ENCODE measurements at places on chromosomes 7 and 10.
A peak's percentile ranks its signal among the peaks of the same experiment; 100 is the strongest.

GRCh38 chr7:132428247-132428919 lies 147.9 kb downstream of the PLXNA4 start:
- no peak overlapping the region for H3K27ac ChIP-seq
- DNase-seq = no peak
- no peaks in the 10 kb centered on the region for H3K4me1 ChIP-seq
- H3K36me3 ChIP-seq = no peaks in the 10 kb centered on the region

- no peaks in the 10 kb centered on the region for H3K27me3 ChIP-seq
- no peak overlapping the region for H3K4me3 ChIP-seq
- no peaks in the 10 kb centered on the region for H3K4me1 ChIP-seq
- no peaks in the 10 kb centered on the region for H3K36me3 ChIP-seq
Measured at GRCh38 chr7:82411732-82412131, 31.8 kb downstream of the CACNA2D1 start.

GRCh38 chr10:3172081-3172445 lies 519 bp downstream of the PITRM1 start:
- DNase-seq = peak; percentile 9
- peaks cover 17% of the 10 kb centered on the region for H3K4me1 ChIP-seq
- peaks cover 14% of the 10 kb centered on the region for H3K36me3 ChIP-seq

DNA sequence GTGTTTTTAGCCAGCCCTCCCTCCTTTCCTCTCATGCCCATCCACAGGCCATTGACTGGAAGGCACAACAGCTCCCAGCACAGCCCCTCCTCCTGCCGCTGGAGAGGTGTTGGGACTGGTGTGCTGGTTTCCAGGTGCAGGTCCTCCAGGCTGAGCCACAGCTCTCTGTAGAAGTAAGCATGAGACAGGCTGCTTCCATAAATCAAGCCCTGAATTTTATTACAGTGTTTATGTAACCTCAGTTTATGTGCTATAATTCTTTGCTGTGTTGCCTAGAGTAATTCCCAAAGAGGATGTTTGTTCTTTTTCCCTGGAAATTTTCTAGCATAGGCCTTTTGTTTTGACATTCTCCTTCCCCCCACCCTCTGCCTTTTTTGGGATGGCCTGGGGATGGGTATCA lies 445.8 kb downstream of the AUTS2 start:
- H3K4me1 ChIP-seq = no peaks in the 10 kb centered on the region
- H3K27me3 ChIP-seq = no peaks in the 10 kb centered on the region
- no peaks in the 10 kb centered on the region for H3K36me3 ChIP-seq
- H3K4me3 ChIP-seq = no peak overlapping the region
- DNase-seq = no peak

DNA sequence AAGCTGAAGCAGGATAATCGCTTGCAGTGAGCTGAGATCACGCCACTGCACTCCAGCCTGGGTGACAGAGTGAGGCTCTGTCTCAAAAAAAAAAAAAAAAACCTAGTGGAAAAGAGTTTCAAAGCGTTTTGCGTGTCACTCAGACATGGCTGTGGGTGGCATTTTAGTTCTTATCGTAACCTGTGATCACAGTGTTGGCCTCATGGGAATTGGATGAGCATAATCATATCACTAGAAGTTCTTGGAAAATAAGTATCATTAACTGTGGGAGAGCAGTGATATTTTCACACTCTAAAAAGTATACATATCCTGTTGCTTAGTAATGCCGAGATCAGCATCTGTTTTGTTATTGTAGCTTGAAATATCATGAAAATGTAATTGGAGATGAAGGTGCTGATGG lies 92.6 kb downstream of the CREM start:
- H3K36me3 ChIP-seq = no peaks in the 10 kb centered on the region
- no peaks in the 10 kb centered on the region for H3K27me3 ChIP-seq
- peaks cover 52% of the 10 kb centered on the region for H3K4me1 ChIP-seq
- DNase-seq = no peak
- H3K4me3 ChIP-seq = no peak overlapping the region

DNA sequence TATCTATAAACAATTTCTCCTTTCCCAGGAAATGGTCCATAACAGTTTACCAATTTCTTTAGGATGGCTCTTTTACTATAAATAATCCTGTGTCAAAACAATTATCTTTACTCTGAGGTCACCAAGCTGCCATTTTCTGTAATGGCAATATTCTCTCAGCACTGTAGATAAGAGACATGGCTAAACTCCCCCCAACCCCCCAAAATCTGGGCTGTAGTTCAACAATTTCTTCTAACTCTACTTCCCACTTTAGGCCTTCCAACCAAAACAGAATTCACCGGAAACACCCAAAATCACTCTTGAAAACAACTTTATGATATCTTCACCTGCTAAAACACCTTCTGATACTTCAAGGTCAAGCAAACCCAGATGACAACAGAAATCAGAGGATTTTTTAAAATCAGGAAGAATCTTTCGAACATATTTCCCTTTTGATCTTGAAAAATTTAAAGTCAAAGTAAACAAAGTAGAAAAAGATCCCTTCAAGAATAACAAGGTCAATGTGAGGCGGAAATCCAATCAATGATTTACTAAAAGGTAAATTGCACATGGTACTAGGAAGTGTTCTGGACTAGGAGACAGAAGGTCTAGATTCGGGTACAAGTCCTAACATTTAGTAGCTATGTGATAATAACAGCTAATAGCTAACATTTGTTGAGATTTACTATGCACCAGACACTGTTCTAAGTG lies 176.8 kb downstream of the CPEB3 start:
- no peaks in the 10 kb centered on the region for H3K36me3 ChIP-seq
- H3K27me3 ChIP-seq = no peaks in the 10 kb centered on the region
- DNase-seq = peak; percentile 77
- peak overlapping the region; percentile 43 for H3K27ac ChIP-seq

- no peaks in the 10 kb centered on the region for H3K4me1 ChIP-seq
- no peaks in the 10 kb centered on the region for H3K27me3 ChIP-seq
- no peaks in the 10 kb centered on the region for H3K36me3 ChIP-seq
- no peak for DNase-seq
- no peak overlapping the region for H3K27ac ChIP-seq
Measured at GRCh38 chr7:21651697-21652096, 108.9 kb downstream of the DNAH11 start.

Measured in HepG2 (cell line).